ENCODE measurements at places on chromosomes 11 and 22.

DNA sequence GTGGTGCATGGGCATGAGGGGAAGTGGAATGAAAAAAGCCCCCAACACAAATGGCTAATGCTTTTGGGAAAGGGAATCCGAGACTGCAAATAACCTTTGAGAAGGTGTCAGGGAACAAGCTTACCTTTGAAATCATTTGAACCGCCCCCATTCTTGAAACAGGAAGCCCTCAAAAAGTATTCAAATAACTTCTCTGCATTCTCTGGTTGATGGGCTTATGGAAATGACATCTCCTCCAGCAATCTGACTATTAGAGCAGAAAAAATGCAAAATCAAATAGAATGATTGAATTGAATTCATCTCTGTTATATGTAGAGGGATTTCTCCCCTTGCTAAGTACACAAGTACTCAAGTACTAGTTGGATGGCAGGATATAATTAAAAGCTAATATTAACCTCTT is 409.9 kb downstream of the TMEM135 start:
- no peak for ATAC-seq

- ATAC-seq, result no peak
Observed at GRCh38 chr22:46609175-46609690, 11.0 kb upstream of the GRAMD4 start.

- no peak for ATAC-seq
Observed at GRCh38 chr11:38553148-38553547, 1955.1 kb upstream of the RAG2 start.

GRCh38 chr22:50532824-50533796 is 3.3 kb upstream of the TYMP start:
- no peak for ATAC-seq

DNA sequence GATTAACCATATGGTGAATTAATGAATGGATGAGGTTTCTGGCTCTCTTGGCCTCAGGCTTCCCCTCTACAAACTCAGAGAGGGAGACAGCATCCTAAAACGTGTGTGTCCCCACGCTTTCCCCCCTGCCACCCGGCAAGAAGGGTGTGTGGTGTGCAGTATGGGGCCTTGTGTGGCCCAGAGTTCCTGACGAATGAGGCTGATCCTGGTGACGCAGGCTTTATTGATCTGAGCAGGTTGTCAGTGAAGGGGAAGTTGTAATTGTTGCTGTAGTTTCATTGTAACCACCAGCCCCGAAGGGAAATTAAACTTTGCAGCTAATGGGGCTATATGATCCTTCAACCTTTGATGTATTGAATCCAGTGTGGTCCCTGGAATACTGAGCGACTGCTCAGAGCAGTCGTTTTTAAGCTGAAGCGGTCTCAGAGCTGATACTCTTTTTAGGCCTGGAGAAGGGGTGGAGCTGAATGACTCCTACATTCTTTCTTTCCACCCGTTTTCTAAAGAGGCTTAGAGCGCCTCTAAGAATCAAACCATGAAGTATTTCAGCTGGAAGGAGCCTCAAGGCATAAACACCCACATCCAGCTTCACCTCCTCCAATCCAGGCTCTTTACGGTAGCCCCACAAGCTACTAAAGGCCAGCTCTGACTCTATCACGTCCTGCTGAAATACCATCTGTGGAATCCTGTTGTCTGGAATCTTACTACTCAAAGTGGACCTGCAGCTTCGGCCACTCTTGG is 284.7 kb downstream of the MIAT start:
- no peak for ATAC-seq
